ENCODE measurements at places on chromosomes 13 and 19.

- no peak for DNase-seq
Observed at GRCh38 chr19:42242069-42242511, 312 bp downstream of the GSK3A start.

- no peak for DNase-seq
Observed at GRCh38 chr19:49712397-49712859, 21.5 kb downstream of the CPT1C start.

GRCh38 chr19:33175156-33175782, 18.9 kb upstream of the LRP3 start:
- no peak for DNase-seq

DNA sequence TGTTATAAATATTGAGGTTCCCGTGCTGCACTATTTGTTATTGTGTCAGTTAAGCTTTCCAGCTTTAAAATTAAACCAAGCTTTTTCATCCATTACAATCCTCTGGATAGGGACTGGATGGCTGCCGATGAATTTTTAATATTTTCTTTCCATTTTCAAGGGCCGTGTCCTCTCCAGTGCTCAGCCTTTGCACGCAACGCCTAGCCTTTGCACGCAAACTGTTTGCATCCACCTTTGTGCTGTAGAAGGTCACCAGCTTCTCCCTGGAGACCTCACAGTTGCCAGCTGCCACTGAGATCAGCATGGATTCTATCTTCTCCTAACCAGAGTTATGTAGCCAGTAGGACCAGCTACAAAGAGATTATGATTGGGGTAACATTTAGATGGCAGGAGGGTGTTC, 240.5 kb downstream of the SLC7A1 start:
- no peak for DNase-seq

- no peak for DNase-seq
Observed at GRCh38 chr13:39938596-39938995, 283.1 kb downstream of the COG6 start.

DNA sequence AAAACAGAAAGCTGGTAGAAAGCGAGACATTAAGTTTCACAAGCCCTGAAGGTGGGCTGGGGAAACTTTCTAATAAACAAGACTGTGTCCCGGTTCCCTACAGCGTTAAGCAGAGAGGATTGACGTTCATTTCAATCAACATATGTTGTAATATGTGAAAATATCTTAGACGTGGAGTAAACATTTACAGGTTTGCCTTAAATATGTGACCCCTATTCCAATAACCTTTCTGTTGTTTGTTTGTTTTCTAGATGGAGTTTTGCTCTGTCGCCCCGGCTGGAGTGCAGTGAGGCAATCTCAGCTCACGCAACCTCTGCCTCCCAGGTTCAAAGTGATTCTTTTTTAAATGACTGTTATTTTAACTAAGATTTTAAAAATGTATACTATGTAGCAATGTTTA, 526.2 kb downstream of the SUCLA2 start:
- no peak for DNase-seq

- no peak for DNase-seq
Observed at GRCh38 chr19:45975306-45976070, 1.8 kb upstream of the NOVA2 start.

DNA sequence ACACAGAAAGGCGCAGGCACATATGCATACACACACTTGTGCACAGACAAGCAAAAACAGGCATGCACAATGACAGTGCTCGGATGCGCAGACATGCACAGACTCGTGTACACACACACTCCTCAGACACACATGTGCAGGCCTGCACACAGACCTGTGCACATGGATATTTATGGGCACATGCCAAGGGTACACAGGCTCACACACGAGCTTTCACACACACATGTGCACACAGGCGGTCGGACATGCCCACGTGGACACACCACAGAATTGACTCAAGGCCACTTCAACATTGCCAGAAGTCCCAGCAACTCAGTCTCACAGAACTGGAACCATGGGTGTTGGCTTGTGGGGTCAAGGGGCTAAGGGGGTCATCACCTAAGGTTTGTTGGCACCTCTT, 206.8 kb downstream of the URI1 start:
- no peak for DNase-seq

Data from stimulated activated CD8-positive, alpha-beta memory T cell treated with anti-CD3 and anti-CD28 coated beads, Interleukin-4, amount 100 ng/mL, for 1 hour (primary cell).